ENCODE measurements at places on chromosomes 11 and 22. TPM values are rescaled to one million over a fixed set of nuclear protein-coding genes. Genes with fewer than 3 reads are reported as not detected.
A peak's percentile ranks its signal among the peaks of the same experiment; 100 is the strongest.

GRCh38 chr22:46269564-46269963 lies 1.8 kb downstream of the TTC38 start:
- no peak for DNase-seq

DNA sequence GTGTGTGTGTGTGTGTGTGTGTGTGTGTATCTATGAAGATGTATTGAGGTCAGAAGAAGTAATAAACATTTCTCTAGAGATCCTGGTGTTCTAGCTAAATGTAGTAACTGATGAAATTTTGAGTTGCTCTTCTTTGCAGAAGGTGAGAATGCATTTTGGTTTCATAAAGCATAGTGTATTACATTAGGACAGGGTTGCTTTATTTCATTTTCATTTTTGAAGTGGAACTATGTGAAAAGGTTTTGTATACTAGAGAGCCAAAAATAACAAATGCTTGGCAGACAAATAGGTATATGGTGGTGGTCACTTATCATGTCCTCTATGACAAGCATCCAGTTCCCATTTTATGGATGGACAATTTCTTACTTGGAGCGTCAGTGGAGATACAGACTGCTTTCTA lies 99.0 kb downstream of the CASP12 start:
- DNase-seq, result no peak

- no peak for DNase-seq
Measured at GRCh38 chr11:74777877-74778276, 29.2 kb downstream of the RNF169 start.

DNA sequence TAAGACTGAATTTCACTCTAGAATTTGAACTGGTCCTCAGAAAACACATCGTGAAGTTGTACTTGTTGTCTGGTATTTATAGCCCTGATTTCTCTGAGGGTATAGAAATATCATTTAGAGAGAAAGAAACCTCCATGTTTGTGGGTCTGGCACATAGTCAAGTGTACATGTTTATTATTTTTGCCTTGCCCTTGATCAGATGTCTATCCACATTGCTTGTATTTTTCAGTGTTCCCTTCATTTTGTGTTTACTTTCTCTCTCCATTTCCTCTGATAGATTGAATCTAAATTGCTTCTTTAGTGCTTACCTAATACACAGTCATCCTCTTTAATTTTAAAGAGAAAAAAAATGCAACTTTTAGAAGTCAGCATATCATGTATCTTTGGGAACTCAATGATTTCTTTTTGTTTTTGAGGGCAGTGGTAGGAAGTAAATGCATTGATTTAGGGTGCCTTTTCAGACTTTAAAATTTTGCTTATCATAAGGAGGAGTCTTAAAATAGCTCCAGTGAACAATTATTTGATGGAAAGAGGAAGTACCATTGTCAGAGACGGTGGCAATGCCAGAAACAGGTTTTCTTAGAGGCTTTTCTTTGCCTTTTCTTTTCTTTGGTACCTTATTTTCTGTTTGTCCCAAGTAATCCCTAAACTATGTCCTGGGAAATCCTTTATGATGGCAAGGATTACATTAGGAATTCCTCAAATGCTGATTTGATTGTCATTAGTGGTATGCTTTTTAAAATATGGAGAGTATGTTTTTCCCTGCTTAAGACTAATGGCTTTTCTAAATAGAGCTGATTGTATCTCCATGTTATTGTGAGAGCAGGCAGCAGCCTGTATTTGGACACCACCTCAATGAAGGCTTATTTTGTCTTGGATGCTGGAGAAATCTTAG lies 29.8 kb upstream of the TECTA start:
- no peak for DNase-seq

DNA sequence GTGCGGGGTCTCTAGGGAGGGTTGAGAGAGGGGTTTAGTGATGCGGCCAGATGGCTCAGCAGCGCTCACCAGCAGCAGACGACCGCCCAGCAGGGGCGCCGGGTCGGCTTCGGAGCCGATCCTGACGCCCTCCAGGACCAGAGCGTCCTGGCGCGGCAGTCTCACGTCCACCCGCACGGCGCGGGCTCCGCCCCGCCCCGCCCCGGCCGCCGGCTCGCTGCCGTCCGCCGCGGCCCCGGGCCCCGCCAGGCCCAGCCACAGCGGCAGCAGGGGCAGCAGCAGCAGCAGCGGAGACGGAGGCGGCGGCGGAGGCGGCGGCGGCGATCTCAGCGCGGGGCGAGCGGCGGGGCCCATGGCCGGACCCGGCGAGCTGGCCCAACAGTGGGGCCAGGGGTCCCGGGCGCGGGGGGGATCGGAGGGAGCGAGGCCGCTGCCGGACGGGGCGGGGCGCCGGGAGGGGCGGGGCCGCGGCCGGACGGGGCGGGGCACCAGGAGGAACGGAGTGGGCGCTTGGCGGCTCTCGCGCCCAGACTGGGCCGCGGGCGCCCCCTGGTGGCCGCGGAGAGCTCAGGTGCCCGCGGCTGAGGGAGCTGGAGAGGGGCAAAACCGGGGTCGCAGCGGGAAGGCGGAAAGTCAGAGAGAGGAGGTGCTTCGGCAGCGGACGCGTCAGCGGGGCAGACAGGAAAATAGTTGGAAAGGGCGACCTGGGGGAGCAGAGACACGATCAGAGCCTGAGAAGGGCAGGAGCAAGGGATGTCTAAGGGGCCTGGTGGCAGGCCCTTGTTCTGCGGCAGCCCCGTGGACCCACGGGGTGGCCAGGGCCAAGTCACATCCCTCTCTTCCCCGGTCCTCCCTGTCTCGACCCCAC lies at the start of gene RNF215:
TSS of gene RNF215 (minus strand) at position 452 of the 868 bp plus-strand sequence. CDS start at position 354, 98 bp downstream.
- DNase-seq, result peak; percentile 96

- DNase-seq, result no peak
Measured at GRCh38 chr22:49865156-49865555, 11.5 kb downstream of the ZBED4 start.

DNA sequence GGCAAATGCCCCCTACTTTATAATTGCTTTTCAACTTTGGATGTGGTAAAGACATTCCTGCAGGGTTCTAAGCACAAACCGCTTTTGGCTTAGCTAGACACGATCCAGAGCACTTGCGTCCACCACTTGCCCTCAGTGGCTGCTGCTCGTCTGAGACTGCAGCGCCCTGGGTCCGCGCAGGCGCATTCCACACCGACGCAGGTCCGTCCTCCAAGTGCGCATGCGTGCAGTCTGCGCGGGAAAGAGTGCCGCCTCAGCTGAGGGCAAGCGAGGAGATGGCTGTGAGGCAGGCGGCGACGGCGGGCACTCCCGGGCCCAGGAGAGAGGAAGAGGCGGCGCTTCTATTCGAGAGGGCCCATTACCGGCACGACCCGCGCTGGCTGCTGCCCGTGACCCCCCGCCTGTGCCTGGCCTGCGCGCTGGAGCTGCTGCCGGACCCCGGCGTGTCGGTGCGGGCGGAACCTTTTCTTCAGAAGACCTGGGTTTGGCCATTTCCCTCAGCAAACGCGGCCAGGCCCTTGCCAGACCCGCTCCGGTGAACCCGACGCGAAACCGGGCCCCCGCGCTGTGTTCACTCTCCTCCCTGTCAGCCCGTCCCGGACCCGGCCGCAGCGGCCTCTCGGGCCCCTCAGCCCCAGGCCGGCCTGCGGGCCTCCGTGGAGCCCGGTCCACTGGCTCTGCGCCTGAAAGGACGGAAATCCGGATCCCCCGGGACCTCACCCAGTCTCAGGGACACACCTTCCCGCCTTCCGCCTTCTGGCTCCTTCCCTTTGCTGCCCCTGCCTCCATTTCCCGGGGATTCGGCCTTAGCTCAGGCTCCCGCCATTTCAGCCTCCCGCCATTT lies at the start of gene MEI1:
TSS of gene MEI1 (plus strand) at position 240 of the 844 bp plus-strand sequence. CDS start at position 276, 36 bp downstream.
- DNase-seq, result no peak

- no peak for DNase-seq
Measured at GRCh38 chr11:76832361-76832760, 28.4 kb upstream of the ACER3 start.

GRCh38 chr11:83661491-83662350 lies 375.6 kb upstream of the CCDC90B start:
- no peak for DNase-seq

GRCh38 chr22:19652316-19652715 lies 62.0 kb upstream of the SEPTIN5 start:
- DNase-seq, result no peak

GRCh38 chr22:25111579-25112517 lies 87.8 kb upstream of the CRYBB3 start:
- DNase-seq, result peak; percentile 28

GRCh38 chr11:13289081-13289480 lies 11.5 kb downstream of the BMAL1 start:
- peak; percentile 25 for DNase-seq

DNA sequence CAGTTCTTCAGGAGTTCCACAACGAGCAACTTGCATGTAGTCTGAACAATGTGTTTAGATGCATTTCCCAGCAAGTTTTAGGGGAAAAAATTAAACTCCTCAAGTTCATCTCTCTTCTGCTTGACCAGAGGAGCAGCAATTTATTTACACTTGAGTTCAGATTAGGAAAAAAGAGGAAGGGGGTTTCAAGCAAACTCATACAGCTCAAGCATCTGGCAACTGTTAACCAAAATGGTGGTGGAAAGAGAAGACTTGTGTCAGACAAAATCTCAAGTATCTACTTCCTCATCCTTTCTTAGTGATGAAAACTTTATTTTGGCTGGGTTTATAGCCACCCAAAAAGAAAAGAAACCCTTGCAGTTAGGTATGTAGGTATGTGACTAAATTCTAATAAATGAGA lies 29.1 kb upstream of the PICALM start:
- DNase-seq, result no peak

DNA sequence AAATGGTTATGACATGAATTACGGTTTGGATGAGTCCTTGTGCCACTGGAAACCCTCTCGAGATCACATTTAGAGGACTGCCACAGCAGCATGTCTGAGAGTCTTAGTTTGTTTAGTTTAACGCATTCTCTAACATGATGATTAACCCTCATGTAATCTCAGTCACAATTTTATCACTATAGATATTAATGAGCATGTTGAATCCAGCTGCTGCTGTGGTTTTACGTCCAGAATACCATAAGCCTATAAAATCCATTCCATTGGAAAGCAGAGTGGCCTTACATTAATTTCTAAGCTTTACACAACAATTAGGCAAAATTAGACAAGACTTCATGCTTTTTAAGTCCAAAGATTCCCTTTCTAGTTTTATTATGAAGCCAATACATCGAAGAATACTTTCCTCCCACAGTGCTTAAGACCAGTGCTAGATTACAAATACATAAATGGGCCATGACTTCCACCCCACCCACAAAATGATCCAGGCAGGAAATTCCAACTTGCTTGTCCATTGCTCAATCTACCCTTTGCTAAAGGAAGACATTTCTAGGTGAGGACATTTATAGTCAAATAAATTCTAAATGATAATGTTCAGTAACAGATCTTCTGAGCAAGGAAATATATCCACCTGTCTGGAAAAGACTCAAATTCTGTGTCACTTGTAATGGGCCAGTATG lies 3.5 kb upstream of the ELMOD1 start:
- DNase-seq, result no peak

- DNase-seq, result no peak
Measured at GRCh38 chr22:42642806-42643633, 2.6 kb upstream of the ATP5MGL start.

DNA sequence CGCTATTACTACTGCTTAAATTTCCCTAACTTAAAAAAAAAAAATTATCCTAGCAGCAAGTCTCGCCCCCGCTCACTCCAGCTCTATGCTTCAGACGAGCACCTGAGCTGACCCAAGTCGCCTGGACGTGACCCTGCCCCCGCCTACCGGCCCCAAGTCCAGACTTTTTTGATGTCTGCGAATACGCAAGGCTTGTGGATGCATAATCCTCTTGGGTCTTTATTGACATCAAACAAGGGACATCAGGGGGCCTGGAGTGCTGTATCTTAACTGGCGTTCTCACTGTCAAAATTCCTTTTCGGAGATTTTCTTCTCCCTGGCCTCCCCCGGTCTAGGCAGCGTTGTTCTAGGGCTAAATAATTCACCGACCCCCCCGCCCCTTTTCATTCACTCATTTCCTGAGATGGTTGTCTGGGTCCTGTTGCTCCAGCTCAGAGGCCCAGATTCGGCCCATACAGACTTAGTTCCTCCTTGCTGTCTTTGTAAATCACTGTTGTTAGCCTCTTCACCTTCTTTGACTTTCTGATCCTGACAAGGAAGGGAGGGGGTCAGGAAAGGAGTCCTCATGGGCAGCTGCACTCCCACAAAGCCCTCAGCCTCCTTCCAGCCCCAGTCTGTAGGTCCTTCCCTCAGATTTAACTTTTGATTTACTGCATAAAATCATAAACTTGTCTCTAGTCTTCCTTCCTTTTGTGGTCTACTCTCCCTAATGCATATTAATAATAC lies 601 bp upstream of the LRP4 start:
- no peak for DNase-seq

The DDI1 gene
- total RNA-seq, result not detected

The SYT9 gene
- total RNA-seq, result 0.21 TPM

The OR8D4 gene
- not detected for total RNA-seq

The CASP12 gene
- total RNA-seq, result 0.95 TPM

The OR5B2 gene
- not detected for total RNA-seq

The PIH1D2 gene
- total RNA-seq, result 2.5 TPM

The CSKMT gene
- total RNA-seq, result 8.7 TPM

The ELF5 gene
- total RNA-seq, result not detected

The MUC5B gene
- not detected for total RNA-seq

The HEPN1 gene
- not detected for total RNA-seq

The RASL10A gene
- total RNA-seq, result 30.1 TPM

The SLC5A4 gene
- not detected for total RNA-seq
